CD4-positive, alpha-beta T cell (primary cell): ENCODE measurements at places on chromosomes 1 and 21. TPM values are rescaled to one million over a fixed set of nuclear protein-coding genes. Genes with fewer than 3 reads are reported as not detected.

Gene WDR64
- total RNA-seq, result not detected

DNA sequence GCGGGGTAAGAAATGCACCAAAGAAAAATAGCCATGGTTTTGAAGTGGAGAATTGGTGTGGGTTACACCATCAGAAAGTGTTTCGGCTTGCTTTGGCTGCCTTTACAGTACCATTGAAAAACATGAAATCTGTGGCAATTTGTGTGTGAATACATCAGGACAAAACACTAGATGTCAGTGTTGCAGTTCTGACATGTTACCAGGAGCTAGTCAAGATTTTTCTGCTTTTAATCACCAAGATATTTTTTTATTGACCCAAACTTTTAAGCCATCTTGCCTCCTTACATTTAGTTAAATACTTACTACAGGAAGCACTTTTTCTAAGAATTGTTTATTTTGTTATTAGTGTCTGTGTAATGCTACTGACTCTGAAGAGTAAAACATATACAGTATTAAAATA lies 14.3 kb downstream of the RRP15 start:
- DNase-seq, result no peak

Gene C1QTNF12
- total RNA-seq, result 4.8 TPM

DNA sequence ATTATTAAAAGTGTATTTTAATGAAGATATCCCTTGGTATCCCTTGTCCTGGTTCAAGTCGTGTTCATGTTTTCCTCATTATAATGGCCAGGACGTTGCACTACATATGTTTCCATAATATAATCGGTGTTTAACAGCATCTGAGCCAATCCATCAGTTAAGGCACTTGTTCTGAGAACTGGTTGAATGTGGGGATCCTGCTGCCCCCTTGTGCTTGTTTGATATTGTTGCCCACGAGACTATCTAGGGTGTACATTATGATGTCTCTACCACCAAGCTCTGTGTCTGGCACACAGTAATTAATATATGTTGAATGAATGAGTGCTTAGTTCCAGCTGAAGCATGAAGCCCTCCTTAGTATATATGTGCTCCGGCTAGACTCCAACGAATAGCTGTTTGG lies 193.0 kb downstream of the CACNA1E start:
- DNase-seq, result no peak

DNA sequence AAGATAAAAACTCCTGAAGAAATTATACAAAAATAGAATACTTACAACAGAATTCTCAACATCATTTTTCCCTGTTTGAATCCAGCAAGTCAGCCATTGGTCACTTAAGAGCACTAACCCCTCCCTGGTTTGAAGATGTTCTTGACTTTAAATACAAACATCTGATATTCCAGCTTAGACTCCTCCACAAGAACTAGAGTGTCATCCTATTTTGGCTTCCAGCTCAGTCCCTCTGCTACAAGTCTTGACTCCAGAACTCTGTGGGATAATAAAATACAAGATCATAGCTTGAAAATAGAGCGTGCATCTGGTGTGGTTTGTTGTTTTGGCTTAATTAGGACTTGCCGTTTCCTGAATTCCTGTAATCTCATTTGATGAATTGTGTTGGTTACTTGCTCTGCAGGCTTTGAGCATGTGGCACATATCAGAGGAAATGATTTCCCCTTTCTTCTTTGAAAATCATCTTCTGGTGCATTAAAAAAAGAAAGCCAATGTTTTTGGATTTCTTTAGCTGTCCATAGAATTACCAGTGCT lies 63.7 kb upstream of the DPT start:
- no peak for DNase-seq

DNA sequence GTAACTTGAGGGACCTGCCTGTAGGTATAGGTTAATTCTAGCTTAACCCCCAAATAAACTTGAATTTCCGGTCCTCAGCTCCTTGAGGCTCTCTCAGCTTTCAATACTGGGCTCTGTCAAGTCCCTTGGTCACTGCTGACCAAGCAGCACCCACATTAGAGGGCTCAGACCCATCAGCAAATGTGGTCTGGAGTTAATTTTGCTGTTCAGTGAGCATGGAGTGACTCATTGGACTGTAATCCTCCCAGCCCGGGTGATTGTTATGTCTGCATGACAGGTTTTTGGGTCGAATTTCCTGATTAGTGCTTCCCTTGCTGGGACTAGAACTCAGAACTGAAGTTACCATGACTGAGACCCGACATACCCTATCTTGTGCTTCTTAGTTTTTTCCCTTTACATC lies 130.6 kb downstream of the URB2 start:
- DNase-seq, result no peak

- DNase-seq, result no peak
Measured at GRCh38 chr1:237478842-237479241, 411.9 kb downstream of the ZP4 start.

DNA sequence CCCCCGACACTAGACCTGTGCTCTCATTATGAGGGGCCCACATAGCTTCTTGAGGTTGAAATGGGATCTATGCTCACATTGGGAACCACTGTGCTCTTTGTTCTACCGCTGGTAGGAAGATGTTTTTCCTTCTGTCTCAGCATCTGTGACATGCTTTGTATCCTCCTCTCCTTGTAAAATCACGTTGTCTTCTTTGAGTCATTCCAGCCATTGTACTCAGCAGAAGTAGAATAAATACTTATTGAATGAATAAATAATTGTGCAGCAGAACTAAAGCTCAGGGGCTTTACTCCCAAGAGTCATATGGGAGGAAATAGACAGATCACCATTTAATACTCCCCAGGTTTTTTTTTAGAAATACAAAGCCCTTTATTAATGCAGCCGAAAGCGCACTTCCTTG lies 66.3 kb upstream of the EDEM3 start:
- no peak for DNase-seq

DNA sequence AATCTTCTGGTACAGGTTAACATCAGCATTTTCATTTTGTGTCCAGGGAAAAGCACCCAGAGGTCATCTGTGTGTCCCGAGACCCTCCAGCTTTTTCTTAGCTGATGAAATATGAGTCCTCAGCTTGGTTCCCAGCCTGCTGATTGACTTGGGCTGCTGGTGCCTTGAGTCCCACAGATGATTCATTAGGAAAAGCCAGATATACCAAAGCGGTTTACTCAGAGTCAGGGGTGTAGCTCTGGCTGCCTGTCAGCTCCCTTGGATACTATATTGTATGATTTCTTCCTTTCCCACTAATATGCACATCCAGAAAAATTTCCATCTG lies 43.7 kb upstream of the MAB21L3 start:
- DNase-seq, result no peak
